ENCODE measurements at places on chromosomes 5 and 9. TPM values are rescaled to one million over a fixed set of nuclear protein-coding genes. Genes with fewer than 3 reads are reported as not detected.

HABP4 gene
- 12.9 TPM for total RNA-seq

DNA sequence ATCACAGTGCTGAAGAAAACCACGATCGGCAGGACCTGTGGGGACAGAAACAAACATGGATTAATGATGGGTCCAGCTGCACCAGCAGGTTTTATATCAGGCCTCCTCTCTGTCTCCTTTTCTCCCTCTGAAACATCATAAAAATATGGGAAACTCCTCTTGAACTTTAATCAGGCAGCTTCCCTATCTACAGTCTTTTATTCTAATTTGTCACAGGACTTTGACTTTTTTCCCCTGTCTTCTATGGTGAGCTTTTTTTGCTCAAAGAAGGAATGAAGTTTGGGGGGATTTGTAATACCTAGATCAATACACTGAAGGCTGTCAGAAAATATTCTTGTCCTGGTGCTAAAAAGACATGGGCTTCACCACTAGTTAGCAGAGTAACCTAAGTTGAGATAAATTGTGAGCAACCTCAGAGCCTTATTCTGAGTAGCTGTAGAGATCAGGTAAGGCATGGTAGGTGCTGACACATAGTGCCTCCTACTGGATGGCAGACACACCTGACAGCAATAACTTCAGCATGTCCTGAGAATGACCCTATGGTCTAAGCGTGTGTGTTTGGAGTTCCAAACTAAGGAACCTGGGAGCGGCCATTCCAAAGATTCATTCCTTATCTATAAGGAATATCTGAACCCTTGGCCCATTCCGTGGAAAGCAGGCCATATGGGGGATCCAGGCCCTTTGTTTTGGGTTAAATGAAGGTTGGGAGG, 46.2 kb downstream of the SLC28A3 start:
- no peak for DNase-seq
- no peaks in the 10 kb centered on the region for H3K27me3 ChIP-seq
- no peak overlapping the region for H3K4me3 ChIP-seq
- H3K4me1 ChIP-seq, result peaks cover 8% of the 10 kb centered on the region
- no peak overlapping the region for H3K27ac ChIP-seq

- no peak for DNase-seq
- no peaks in the 10 kb centered on the region for H3K36me3 ChIP-seq
- H3K27ac ChIP-seq, result no peak overlapping the region
- H3K4me1 ChIP-seq, result no peaks in the 10 kb centered on the region
- no peaks in the 10 kb centered on the region for H3K27me3 ChIP-seq
Measured at GRCh38 chr9:135584934-135585333, 23.4 kb downstream of the PAEP start.

GRCh38 chr5:140671472-140672125, 1.8 kb downstream of the DND1 start:
- no peak overlapping the region for H3K4me3 ChIP-seq
- H3K27me3 ChIP-seq, result no peaks in the 10 kb centered on the region
- H3K4me1 ChIP-seq, result no peaks in the 10 kb centered on the region
- no peak overlapping the region for H3K27ac ChIP-seq
- H3K36me3 ChIP-seq, result no peaks in the 10 kb centered on the region

QRFP gene
- not detected for total RNA-seq

PDLIM7 gene
- 43.5 TPM for total RNA-seq

DNA sequence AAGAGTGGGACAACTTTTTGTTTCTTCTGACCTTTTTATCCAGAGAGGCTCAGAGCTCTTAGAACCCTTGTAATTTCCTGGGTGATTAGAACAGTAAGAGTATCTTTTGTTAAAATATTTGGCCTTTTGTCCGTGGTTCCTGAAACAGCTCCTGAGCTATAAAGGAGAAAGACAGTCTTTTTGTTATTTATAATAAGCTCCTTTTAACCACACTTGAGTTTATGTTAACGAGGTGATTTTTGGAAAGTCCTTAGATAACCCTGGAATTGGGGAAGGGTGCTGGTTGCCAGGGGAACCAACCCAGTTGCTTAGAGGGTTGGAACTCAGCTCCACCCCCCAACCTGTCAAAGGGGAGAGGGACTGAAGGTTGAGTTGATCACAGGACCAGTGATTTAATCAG, 4.8 kb downstream of the ZNF483 start:
- no peaks in the 10 kb centered on the region for H3K27me3 ChIP-seq
- no peak overlapping the region for H3K4me3 ChIP-seq
- H3K4me1 ChIP-seq, result no peaks in the 10 kb centered on the region
- no peak overlapping the region for H3K27ac ChIP-seq
- DNase-seq, result no peak
- H3K36me3 ChIP-seq, result no peaks in the 10 kb centered on the region

DNA sequence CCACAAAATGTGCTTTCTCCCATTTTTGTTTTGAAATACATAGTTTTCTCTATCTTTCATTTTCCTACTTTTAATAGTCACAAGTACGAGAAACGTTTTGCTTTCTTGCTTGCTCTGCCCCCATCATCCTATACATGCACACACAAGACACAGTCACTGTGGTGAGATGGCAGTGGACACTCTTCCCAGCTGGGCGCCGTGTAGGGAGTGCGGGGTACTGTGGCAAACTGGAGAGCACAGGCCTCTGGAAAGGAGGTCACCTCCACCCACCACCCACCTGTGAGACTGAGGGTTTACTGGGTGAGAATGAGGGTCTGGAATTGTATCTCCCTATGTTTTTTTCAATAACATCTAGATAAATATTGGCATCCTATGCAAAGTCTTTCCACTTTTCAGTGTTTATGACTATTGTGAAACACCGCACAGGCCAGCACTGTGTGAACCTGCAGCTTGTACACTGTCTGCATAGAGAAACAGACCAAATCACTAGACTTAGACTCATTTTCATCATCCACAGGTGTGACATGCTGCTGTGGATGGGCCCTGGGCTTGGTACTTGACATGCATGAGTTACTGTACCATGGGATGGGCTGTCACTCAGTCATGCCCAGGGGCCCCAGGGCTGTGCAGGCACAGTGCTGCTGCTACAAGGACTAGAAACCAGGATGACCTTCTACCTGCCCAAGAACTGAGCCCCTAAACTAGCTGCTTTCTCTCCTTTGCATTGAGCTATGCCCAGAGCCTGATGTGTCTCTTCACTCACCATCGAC, 118.1 kb upstream of the LMX1B start:
- H3K27me3 ChIP-seq, result peaks cover 10% of the 10 kb centered on the region
- H3K27ac ChIP-seq, result no peak overlapping the region
- no peak overlapping the region for H3K4me3 ChIP-seq
- no peaks in the 10 kb centered on the region for H3K36me3 ChIP-seq
- peaks cover 8% of the 10 kb centered on the region for H3K4me1 ChIP-seq

DIPK1B gene
- 31.7 TPM for total RNA-seq

DNA sequence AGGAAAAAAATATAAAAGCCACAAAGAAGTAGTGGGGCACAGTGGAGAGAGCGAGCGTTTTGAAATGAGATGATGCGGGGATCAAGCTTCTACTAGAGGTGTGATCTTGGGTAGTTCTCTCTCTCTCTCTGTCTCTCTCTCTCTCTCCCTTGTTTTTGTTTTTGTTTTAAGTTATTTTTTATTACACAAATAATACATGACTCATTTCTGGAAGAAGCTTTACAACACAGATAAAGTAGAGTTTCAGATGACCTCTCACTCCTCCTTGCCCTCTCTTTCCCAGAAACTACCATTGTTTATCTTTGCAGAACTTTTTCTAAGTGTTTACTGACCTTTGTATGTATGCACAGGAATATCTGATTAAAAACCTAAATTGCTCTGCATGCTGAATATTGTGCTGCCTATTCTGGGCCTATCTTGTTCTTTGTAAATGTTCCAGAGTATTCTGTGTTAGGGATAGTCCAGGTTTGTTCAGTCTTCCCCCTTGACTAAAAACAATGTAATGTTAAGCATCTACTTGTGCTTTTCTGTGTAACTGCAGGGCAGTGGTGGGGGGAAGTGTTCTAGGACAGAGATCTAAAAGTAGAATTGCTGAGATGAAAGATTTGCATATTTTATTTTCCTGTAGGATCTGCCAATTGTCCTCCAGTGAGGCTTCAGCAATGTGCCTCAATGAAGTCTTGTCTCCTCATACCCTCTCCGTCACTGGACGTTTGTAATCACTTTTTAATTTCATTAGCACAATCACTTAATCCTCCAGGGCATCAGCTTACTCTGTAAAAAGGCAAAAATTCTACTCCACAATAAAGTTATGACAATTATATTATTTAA, 52.0 kb downstream of the FYB1 start:
- DNase-seq, result no peak
- no peaks in the 10 kb centered on the region for H3K27me3 ChIP-seq
- H3K4me1 ChIP-seq, result peaks cover 3% of the 10 kb centered on the region
- no peaks in the 10 kb centered on the region for H3K36me3 ChIP-seq

FOXD4L5 gene
- 0.04 TPM for total RNA-seq

- peak overlapping the region; percentile 76 for H3K27ac ChIP-seq
- H3K4me3 ChIP-seq, result peak overlapping the region; percentile 38
- no peaks in the 10 kb centered on the region for H3K36me3 ChIP-seq
- H3K27me3 ChIP-seq, result peaks cover 38% of the 10 kb centered on the region
Measured at GRCh38 chr5:147508711-147509040, 1.2 kb downstream of the DPYSL3 start.

MARCHF3 gene
- 9.4 TPM for total RNA-seq

DNA sequence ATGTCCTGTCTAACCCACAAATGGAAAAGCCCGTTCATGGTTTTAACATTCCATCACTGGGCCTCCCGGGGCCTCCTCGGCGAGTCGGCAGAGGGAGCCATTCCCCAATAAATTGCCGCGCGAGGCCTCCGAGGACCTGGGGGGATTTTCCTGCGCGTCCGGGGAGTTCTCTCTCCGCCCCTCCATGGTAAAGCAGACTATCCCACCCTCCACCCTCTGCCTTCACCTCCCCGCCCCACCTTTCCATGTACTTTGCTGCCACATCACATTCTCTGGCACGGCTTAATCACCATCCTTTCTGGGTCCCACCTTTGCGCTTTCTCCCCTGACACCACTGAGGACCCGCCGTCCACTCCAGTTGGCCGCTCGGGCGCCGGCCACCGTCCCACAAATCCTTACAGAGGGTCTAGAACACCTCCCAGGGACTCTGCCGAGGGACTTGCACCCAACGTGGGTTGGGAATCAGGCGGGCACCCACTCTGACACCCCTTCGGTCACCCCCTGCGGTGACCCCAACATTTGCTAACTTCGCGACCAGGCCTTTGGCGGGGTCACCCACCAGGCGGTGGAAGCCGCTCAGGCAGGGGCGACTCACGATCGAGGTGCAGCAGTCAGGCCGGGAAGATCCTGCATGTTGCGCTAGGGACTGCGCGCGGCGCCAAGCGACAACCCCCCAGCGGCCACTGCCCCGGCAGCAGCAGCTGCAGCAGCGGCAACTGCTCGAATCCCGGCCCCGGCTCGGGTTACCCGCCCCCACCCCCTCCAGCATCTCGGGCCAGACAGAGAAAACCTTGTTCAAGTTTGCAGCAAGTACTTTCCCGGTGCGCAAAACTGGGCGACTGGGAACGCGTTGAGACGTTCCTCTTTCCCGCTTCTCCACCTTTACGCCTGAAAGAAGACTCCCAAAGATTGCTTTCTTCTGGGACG, at the start of gene MEGF10:
MEGF10 (plus strand) TSS at position 778 of the 927 bp plus-strand sequence. CDS start 40,513 bp downstream, outside the sequence.
- peak within 1 kb of the TSS; percentile 29 for H3K27ac ChIP-seq
- H3K27me3 ChIP-seq, result peaks cover 41% of the 10 kb centered on the region
- DNase-seq, result peak; percentile 71
- peak within 1 kb of the TSS; percentile 68 for H3K4me3 ChIP-seq
- no peaks in the 10 kb centered on the region for H3K4me1 ChIP-seq

DNA sequence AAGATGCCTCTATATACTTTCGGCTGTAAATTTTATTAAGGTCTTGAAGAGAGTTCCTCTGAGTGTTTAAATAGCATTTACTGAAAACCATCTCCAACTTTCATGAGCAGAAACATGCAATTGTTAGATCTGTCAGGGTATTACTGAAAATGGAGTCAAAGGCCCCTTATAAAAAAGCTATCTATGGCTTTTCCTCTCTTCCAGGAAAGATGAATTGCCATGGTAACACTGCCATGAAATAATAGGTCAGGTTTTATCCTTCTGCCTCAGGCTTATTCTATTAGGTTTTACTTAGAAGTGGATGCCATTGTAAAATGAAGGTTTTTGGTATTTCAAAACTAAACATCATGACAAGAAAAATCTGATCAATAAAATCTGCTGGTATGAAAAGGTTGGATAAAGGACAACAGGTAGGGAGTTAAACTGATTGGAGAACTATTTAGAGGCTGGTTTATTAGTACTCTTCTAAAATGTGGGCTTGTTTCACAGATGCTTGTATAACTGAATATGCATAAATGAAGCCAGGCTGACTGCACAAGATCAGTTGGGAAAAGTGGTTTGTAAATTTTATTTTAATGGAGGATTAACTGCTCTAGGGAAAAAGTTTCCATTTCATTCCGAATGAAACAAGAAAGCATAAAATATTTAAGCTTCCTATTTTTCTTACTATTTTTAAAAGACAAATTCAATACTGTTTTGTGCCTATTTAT, 135.5 kb downstream of the RAB3C start:
- no peaks in the 10 kb centered on the region for H3K27me3 ChIP-seq
- H3K4me3 ChIP-seq, result no peak overlapping the region
- no peak overlapping the region for H3K27ac ChIP-seq
- no peaks in the 10 kb centered on the region for H3K36me3 ChIP-seq

- no peak for DNase-seq
- no peak overlapping the region for H3K4me3 ChIP-seq
- peaks cover 7% of the 10 kb centered on the region for H3K4me1 ChIP-seq
- no peaks in the 10 kb centered on the region for H3K36me3 ChIP-seq
- peaks cover 40% of the 10 kb centered on the region for H3K27me3 ChIP-seq
Measured at GRCh38 chr5:159059722-159060121, 40.0 kb downstream of the EBF1 start.

DNA sequence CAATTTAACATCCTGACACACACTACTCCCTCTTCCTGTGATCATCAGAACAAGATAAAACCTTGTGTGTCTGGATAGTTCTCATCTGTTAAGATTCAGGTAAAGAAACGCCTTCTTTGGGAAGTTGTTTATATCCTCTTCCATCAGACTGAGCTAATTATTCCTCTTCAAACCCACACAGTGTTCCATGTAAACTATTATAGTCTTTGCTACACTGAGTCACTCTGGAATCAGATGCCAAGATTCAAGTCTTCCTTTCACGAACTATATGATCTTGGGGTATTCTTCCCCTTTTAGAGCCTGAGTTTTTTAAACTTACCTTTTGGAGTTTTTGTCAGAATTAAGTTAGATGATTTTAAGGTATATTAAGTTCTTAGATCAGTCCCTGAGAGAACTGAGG, 2.0 kb downstream of the OR1J1 start:
- no peak for DNase-seq
- H3K4me1 ChIP-seq, result no peaks in the 10 kb centered on the region
- no peaks in the 10 kb centered on the region for H3K36me3 ChIP-seq

DNA sequence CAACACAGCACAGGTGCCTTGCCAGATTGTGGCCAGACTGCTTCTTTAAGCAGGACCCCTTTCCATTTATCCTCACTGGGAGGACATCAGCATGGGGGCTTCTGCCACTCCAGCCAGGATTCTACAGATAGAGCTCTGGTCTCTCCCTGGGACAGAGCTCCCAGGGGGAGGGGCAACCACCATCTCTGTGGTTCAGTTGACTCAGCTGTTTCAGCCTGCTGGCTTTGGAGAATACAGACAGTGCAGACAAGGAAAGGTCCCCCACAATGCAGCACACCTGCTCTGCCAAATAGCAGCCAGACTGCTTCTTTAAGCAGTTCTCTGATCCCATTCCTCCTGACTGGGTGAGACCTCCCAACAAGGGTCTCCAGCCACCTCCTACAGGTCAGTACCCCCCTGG, 132.8 kb downstream of the OR2K2 start:
- H3K36me3 ChIP-seq, result no peaks in the 10 kb centered on the region
- no peak overlapping the region for H3K27ac ChIP-seq
- H3K27me3 ChIP-seq, result no peaks in the 10 kb centered on the region
- H3K4me1 ChIP-seq, result no peaks in the 10 kb centered on the region
- H3K4me3 ChIP-seq, result no peak overlapping the region
- DNase-seq, result no peak

GRCh38 chr9:128149001-128149701, at the start of gene LCN2:
Gene LCN2, plus strand, starts transcription at chr9:128149453. Its CDS starts 73 bp downstream, at chr9:128149526.
- no peak within 1 kb of the TSS for H3K4me3 ChIP-seq
- H3K36me3 ChIP-seq, result no peaks in the 10 kb centered on the region
- no peak for DNase-seq
- no peaks in the 10 kb centered on the region for H3K27me3 ChIP-seq
- H3K4me1 ChIP-seq, result peaks cover 10% of the 10 kb centered on the region
